AG09319 (cell line): ENCODE measurements at places on chromosomes 16 and 17.

DNA sequence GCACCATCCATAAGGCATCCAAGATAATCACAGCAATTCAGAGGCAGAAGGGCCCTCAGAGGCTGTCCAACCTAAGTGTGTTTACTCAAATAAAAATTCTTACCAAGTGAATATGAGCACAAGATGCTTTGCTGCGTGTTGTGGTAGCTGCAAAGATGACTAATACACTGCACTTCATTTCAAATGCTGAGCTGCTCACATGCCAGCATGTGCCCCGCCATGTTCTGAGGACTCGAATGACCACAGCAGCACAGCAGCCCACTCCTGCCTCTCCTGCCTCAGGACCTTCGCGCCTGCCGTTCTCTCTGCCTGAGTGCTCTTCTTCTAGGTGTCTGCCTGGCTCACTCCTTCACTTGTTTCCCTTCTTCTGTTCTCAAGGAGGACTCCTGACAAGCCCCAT lies 19.0 kb downstream of the PIK3R5 start:
- no peak for DNase-seq

DNA sequence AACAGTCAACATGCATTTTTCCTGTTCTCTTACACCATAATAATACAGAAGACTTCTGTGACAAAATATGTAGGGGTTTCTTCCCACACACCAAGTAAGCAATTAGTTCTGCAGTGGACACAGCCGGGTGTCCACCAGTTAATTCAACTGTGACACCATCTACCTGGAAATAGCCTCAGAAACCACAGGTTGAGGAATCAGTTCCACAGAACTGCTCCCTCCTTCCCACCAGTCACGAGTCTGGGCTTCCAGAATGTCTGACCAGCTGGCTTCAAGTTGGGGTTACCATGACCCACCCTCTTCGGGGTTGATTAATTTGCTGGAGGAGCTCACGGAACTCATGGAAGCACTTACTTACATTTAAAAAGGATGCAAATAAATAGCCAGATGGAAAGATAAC lies 13.6 kb upstream of the CCL5 start:
- no peak for DNase-seq

GRCh38 chr16:12057266-12057665 lies 80.7 kb downstream of the SNX29 start:
- DNase-seq = peak; percentile 79

DNA sequence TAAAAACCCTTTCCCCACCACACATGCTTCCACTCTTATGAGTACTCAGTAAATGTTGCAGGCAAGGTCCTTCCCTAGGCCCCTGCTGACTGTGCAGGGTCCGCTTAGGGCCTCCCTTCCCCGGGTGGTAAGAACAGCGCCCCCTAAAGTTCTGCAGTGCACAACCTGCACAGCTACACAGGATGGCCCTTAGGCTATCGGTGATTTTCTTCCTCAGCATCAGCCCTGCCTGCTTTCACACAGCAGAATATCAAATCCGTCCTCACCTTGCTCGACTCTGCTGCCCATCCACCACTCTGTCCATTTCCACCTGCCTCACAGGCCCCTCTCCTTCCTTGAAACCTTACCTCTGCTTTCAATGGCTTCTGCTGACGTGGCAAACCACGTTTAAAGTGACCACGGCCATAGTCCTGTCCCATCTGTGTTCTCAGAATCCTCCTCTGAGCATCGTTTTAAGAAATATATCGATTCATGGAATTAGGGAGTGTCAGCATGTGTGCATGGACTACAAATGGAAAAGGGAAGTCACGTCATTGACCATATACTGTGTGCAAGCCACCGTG lies 51.4 kb upstream of the TMEM132E start:
- no peak for DNase-seq

DNA sequence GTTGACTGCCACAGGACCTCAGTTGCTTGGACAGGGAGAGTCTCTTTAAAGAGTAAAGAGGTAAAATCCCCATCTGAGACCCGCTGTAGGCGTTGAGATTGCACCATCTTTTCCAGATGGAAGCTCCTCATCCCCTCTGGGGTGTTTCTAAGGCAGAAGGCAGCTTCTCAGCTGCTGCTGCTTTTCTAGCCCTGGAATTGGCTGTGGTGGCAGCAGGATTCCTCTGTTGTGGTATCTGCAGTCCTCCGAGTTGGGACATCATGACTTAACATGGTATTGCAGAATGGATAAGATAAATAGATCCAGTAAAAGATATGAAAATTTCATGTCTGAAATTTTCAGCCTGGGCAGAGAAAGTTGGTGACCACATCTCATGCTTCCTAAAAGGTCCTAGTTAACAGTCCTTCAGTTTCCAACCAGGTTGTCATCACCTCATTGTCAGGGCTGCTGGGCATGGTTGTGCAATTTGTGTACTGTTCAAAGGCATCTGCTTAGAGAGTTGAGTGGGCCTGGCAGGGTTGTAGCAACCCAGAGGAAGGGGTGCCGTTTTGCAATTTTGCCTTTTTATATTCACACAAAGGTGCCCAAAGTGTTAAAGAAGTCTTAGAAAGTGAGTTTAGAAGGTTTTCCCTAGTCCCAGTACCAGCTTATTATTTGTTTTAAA lies 150.4 kb downstream of the SPECC1 start:
- DNase-seq = no peak

DNA sequence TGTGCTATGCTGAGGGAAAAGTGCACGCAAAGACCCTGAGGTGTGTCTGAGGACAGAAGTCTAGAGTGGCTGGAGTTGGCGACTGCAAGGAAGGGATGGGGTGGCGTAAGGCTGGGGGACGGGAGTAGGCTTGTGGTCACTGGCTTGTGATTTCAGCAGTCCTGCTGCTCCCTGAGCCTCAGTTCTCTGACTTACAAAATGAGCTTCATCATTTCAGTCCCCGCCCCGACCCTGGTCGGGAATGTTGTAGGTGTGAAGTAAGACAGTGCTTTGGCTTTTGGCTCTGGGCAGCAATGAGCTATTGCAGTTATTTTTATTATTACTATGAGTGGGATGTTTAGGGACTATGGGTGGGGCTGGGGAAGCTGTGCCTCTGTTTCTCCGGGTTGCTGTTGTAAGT lies 8.6 kb downstream of the ADGRG1 start:
- no peak for DNase-seq

GRCh38 chr17:6555331-6556120 lies 829 bp downstream of the PITPNM3 start:
- DNase-seq = no peak

DNA sequence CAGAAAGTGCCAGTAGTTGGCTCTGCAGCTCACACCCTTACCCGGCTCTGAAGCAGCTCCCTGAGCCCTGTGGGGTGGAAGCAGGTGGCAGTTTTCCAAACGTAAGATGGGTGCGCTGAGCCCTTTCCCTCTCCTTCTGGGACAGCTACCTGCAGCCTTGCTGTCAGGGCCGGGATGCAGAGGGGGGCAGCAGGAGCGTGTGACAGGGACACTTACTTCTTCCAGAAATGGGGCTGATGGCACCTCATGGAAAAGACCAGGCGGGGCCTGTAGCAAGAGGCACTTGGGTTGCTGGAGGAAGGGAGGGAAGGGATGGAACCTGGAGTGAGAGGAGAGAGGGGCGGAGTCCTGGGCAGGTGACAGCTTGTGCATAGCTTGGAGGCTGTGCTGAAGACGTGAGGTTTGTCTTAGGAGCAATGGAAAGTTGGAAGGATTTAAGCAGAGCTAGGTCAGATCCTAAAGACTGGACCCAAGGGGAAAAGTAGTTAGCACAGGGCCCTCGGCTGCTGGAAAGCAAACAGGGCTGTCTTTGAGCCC lies 216.8 kb upstream of the RPL38 start:
- no peak for DNase-seq

- DNase-seq = no peak
Observed at GRCh38 chr16:15858921-15859668, 2.3 kb upstream of the MYH11 start.

DNA sequence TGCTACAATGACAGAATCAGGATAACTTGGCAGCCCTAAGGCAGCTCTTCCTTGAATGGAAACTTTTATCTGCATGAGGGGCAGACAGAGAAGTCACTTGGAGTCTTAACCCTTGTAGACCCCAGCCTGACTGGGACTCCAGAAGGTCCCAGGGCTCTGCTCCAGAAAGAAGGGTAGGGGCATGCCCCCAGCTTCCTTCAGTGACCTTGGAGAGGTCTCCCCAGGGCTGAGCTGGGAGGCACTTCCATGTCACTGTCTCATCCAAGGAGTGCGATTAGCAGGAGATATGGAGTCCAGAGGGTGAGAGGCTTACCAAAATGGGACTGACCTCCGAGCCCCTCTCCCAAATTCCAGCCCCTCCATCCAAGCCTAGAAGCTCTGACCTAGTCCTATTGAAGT lies 3.4 kb upstream of the NLRC5 start:
- DNase-seq = no peak

GRCh38 chr17:14270508-14270907 lies 30.4 kb upstream of the HS3ST3B1 start:
- no peak for DNase-seq

DNA sequence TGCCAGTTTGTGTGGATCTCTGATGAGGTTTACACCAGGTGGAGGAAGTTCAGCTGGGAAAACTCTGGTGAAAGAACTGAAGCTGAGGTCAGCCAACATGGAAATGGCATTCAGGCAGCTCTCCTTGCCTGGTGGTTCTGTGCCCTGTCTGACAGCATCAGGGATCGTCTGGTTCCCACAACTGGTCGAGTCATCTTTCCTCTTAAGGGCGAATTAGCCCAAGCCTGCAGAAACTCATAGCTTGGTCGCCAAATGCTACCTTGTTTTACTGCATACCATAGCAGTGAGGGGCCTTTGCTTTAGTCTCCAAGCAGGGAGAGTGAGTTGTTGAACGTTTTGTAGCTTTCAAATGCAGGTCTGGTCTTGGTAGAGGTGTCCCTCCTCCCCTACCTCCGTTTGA lies 7.2 kb downstream of the PLCG2 start:
- no peak for DNase-seq

- DNase-seq = no peak
Observed at GRCh38 chr17:410543-411401, 58.2 kb upstream of the RPH3AL start.

GRCh38 chr16:14186007-14186794 lies 115.1 kb downstream of the MRTFB start:
- DNase-seq = peak; percentile 32

GRCh38 chr16:12317121-12317810 lies 340.7 kb downstream of the SNX29 start:
- DNase-seq = no peak

DNA sequence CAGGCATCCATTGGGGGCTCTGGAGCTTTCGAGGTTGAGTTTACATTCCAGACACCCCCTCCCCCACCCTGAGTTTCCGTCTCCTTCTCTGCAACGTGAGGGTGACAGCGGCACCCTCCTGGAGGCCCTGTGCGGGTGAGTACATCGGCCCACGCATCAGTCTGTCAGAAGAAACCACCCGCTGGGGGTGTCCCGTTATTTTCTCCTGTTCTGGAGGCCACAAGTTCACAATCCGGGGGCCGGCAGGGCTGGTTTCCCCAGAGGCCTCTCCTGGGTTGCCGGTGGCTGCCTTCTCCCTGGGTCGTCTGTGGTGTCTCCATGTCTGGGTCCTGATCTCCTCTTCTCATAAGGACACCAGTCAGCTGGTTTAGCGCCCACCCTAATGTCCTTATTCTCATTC lies 35.7 kb downstream of the GSE1 start:
- no peak for DNase-seq

DNA sequence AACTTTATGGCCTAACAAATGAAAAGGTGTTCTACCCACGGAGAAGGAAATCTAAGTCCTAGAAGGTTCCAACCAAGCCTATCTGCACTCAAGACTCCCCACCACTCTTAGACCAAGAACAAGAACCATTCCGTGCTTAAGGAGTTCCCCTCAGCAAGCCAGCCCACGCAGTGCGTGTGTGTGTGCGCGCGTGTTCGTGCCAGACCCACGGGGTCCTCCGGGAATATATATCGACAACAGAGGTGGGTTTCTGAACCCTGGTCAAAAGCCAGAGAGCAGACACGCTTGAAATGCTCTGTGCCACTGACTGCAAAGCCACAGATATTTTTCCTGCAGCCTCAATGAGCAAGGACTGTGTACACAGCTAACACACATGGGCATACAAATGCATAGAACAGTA lies 70.7 kb downstream of the SLC39A11 start:
- DNase-seq = no peak

- DNase-seq = no peak
Observed at GRCh38 chr16:11417487-11417886, 72.2 kb downstream of the RMI2 start.

- no peak for DNase-seq
Observed at GRCh38 chr16:8885674-8886592, 3.8 kb downstream of the LITAFD start.

- DNase-seq = no peak
Observed at GRCh38 chr17:17780922-17781590, 55.7 kb downstream of the SREBF1 start.

DNA sequence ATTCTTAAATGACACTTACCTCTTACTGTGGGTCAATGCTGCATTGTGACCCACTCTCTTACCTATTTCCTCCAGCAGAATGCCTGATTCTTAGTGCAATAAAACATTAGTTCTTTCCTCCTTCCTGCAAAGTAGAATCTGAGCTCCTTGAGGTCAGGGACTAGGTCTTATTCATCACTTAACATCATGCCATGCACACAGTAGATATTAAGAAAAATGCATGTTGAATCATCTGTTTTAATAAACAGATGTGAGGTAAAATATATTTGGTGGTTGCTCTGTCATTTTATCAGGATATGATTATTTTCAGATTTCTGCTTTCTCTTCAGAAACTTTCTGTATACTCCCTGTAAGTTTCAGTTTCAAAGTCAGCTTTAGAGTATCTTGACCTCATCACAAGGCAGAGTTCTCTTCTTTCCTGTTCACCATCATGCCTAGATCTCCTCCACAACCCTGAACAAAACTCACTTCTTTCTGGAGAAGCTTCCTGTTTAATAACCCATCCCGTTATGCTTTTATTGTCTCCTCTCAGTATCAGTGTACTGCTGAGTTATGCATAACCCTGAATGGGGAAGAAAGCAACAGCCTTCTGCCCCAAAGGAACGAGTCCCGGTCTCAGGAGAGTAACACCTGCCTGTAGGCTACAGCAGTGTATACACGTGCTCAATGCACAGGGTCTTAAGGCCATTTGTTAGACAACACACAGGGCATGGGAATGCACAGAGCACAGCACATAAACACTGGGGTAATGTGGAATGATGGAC lies 30.3 kb upstream of the SUPT4H1 start:
- DNase-seq = no peak

DNA sequence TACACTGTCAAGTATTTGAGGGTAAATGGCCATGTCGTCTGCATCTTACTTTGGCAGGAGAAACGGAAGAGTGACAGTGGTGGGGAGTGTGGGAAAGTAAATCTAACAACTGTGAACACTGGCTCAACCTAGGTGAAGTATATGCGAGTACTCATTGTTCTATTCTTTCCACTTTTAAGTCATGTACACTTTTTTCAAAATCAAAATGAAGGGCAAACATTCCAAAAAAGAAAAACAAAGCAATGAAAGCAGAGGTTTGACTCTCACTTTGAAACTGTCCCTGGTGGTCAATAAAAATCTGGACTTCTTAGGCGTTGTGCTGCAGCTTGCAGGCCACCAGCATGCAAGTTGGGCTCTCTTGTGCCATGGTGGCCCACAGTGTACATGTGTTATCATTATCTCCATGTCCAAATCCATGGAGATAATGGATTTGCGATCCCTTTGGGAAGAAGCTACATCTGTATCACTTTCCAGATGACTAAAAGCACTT lies 32.7 kb downstream of the STAT5B start:
- no peak for DNase-seq
